ENCODE measurements at places on chromosomes 13 and 19. TPM values are rescaled to one million over a fixed set of nuclear protein-coding genes. Genes with fewer than 3 reads are reported as not detected.

- DNase-seq: no peak
Observed at GRCh38 chr19:51359294-51359693, 6.9 kb downstream of the ETFB start.

The CDX2 gene
- not detected for total RNA-seq

The ZNF324B gene
- 3.0 TPM for total RNA-seq

The NXNL1 gene
- total RNA-seq: not detected

The OR7D2 gene
- 0.05 TPM for total RNA-seq

The IL11 gene
- total RNA-seq: 0.84 TPM

GRCh38 chr19:6723738-6724137, 3.3 kb upstream of the C3 start:
- no peak for DNase-seq

The GARIN5A gene
- total RNA-seq: 0.26 TPM

GRCh38 chr13:74336546-74336945, 202.3 kb upstream of the KLF12 start:
- DNase-seq: no peak

The CAMSAP3 gene
- 0.35 TPM for total RNA-seq

- no peak for DNase-seq
Observed at GRCh38 chr13:26705536-26705935, 55.0 kb downstream of the GPR12 start.

The PPM1N gene
- total RNA-seq: 1.6 TPM

The FAM124A gene
- total RNA-seq: 1.7 TPM

DNA sequence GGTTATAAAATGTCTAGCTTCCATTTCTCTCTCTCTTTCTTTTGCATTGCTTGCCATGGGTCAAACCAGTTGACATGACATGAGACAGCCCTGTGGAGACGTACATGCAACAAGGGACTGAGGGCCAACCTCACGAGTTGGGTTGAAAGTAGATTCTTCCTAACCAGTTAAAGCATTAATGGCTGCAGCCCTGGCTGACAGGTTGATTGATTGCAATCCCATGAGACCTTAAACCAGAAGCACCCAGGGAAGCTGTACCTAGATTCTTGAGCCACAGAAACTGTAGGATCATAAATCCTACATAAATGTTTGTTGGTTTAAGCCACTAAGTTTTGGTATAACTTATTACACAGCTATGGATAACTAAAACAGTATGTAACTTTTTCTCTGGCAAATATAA, 373.8 kb downstream of the DACH1 start:
- no peak for DNase-seq

GRCh38 chr13:21637296-21637695, 33.3 kb upstream of the MICU2 start:
- DNase-seq: no peak

- no peak for DNase-seq
Observed at GRCh38 chr19:41264581-41265394, 616 bp downstream of the HNRNPUL1 start.

The PCDH20 gene
- total RNA-seq: 4.5 TPM

- no peak for DNase-seq
Observed at GRCh38 chr13:113238536-113238935, 29.1 kb downstream of the CUL4A start.

GRCh38 chr19:3248728-3249326, 24.4 kb downstream of the CELF5 start:
- no peak for DNase-seq

The DZIP1 gene
- 1.3 TPM for total RNA-seq

DNA sequence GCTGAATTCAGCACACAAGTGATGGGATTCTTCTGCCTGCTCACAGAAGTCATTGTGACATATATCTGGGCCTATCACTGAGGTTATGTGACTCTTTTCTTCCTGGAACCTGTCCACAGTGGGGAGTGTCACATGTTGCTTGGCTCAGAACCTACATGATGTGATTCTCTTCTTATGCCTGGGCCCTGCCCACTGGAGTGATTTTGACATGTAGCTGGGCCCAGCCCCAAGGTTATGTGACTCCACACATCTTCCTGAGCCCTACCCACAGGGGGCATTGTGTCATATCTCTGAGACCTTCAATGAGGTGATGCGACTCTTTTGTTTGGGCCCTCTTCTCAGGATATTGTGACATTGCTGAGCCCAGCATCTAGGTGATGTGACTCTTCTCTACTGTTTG, 17.4 kb upstream of the ZNF429 start:
- DNase-seq: no peak

GRCh38 chr19:9848060-9848459, 12.9 kb downstream of the PIN1 start:
- DNase-seq: no peak
